Astrocyte of the cerebellum (primary cell): ENCODE measurements at places on chromosomes 12 and 14.

DNA sequence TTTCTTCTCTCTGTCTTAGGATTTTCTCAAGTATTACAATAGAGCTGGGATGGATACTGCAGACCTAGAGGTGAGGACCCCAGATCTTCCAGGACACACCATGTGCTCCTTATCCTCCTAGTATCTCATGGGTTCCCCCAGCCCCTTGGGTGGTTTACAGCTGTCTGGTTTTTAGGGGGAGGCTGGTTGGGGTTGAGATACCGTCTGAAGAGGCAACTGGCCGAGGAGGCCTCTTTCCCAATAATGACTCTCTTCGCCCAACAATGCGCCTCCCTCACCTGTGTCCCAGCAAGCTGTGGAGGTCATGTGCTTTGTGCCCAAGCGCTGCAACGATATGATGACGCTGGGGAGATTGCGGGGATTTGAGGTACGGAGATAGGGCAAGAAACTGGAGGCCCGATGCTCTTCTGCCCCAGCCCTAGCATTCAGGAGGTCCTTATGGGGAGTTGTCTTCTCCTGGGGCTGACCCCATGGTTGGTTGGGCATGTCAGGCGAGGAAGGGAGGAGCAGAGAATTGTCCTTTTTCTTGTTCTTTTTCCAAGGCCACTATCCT lies 3.8 kb downstream of the ARHGEF25 start:
- DNase-seq, result no peak

GRCh38 chr14:50560931-50561285 lies 963 bp downstream of the ATL1 start:
- DNase-seq, result peak; percentile 8

GRCh38 chr12:109385339-109386058 lies 37.8 kb downstream of the MYO1H start:
- peak; percentile 26 for DNase-seq

DNA sequence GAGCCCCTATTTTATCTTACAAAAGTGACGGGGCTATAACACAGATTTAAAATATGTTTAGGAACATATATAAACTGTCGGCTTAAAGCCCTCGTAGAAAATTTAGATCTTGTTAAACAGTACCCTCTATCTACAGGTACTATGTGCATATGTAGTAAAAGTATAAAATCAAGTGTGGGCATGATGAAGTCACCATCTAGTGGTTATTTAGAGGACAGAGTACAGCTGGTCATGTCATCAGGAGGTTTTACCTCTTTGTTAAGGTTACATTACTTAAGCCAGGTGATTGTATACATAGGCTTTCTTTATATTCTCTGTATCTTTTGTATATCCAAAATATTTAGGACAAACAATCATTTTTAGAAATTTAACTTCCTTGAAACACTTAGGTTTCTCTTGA lies 18.2 kb upstream of the TNS2 start:
- no peak for DNase-seq

DNA sequence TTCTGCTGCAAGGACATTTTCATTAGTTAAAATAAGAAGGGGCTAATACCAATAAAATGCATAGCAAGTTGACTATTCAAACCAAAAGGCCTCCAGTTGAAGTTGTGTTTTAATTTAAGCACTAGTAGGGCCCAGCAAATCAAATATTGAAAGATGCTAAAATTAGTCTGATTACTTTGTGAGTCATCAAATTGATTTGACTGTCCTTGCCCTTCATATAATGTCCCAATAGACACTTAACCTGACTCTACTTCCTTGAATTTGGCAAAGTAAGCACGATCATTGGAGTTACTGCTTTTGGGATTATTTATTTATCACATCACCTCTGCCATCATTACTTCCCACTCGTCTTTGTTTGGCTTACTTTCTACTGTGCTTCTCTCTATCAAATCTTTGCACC lies 798.5 kb downstream of the DIO2 start:
- no peak for DNase-seq

GRCh38 chr14:76514213-76514998 lies 138.5 kb downstream of the ESRRB start:
- no peak for DNase-seq
